ENCODE measurements at places on chromosomes 4 and X.

DNA sequence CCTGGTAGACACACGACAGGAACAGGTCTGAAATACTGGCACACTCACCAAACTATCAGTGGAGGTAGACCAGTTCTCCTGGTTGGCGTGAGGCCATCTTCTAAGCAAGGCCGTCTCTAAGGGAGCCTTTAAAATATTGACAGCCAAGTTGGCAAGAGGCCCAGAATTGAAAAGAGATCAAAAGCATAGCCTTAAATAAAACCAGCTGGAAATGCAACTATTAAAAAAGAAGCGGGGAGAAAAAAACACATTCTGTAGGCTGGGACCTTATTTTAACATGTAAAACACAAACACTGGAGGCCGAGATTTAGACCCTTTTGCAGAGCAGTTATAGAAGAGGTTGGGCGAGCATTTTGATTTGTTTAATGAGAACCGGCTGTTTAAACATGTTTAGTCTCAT lies 233.0 kb upstream of the CLNK start:
- DNase-seq, result no peak

- no peak for DNase-seq
Observed at GRCh38 chr4:181752516-181752915, 490.7 kb upstream of the TENM3 start.

- no peak for DNase-seq
Observed at GRCh38 chrX:9164533-9165426, 130.9 kb upstream of the FAM9B start.

GRCh38 chr4:16777726-16778125 lies 120.7 kb downstream of the LDB2 start:
- DNase-seq, result no peak

DNA sequence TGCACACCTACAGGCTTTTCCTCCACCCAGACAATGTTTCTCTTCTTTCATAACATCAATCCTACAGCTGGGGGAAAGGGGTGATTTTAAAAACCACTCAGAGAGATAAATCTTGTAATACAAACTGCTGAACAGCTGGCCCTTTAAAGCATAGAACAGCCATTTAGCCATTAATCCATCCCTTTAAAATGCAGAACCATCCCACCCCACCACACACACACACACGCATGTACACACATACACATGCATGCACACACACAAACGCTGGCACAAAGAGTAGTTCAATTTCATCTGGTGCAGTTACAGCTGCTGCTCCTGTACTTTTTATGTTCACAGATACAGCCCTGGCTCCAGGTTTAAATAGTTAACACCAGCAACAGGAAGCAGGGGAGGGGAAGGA lies 426.1 kb downstream of the MID1IP1 start:
- DNase-seq, result no peak

- DNase-seq, result no peak
Observed at GRCh38 chr4:38237139-38237538, 276.9 kb downstream of the PTTG2 start.

GRCh38 chr4:80340036-80340435 lies 4.5 kb downstream of the CFAP299 start:
- no peak for DNase-seq

DNA sequence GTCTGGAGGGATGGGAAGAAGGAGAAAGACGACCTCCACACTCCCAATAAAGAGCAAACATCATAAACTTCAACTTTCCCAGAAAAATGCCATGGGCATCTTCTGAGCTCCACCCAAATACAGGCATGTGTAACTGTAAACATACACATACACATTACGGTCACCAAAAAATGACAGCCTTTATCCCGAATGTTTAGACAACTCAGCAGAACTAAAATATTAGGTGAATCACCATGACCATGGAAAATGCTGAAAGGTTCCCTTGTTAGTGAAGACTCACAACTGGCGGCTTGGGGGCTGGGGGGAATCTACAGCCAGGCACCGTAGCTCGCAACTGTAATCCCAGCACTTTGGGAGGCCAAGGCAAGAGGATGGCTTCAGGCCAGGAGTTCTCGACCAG lies 33.0 kb downstream of the PRKX start:
- DNase-seq, result no peak

DNA sequence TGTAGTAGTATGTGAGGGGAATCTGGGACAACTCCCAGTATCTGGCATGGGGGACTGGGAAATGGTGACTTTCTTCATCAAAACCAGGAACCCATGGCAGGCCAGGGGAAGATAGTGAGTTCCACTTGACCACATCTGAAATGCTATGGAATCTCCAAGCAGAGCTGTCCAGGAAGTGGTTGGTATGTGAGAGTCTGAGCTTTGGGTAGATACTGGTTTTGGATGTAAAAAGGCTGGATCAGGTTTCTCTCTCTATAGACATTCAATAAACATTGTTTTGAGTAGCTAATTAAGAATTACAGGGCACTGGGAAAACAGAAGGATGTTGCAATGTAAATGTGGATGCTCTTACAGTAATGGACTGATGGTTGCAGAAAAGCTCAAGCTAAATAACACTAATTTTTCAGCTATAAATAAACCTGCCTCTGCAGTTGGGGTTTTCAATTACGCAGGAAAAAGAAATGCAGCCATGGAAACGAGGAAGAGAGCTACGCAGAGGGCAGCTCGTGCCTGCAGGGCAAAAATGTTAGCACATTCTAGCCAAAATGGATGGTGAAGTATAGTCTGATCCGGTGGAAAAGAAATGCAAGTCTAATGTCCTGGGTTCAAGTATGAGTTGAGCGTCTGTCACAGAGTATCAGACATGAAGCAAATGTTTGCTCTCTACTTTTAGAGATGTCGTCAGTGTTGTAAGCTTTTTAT lies 13.4 kb upstream of the CHRNA9 start:
- DNase-seq, result no peak

GRCh38 chr4:2076908-2077536 lies 17.9 kb downstream of the NAT8L start:
- peak; percentile 79 for DNase-seq

GRCh38 chrX:41909068-41909467 lies 14.3 kb downstream of the CASK start:
- DNase-seq, result no peak

- no peak for DNase-seq
Observed at GRCh38 chr4:1837069-1837468, 18.9 kb downstream of the LETM1 start.

GRCh38 chrX:8341814-8342590 lies 122.6 kb upstream of the VCX3B start:
- DNase-seq, result no peak

GRCh38 chr4:131488772-131489171 lies 1660.3 kb upstream of the PCDH10 start:
- no peak for DNase-seq

GRCh38 chrX:53440621-53441517 lies 6.7 kb upstream of the HSD17B10 start:
- peak; percentile 92 for DNase-seq

DNA sequence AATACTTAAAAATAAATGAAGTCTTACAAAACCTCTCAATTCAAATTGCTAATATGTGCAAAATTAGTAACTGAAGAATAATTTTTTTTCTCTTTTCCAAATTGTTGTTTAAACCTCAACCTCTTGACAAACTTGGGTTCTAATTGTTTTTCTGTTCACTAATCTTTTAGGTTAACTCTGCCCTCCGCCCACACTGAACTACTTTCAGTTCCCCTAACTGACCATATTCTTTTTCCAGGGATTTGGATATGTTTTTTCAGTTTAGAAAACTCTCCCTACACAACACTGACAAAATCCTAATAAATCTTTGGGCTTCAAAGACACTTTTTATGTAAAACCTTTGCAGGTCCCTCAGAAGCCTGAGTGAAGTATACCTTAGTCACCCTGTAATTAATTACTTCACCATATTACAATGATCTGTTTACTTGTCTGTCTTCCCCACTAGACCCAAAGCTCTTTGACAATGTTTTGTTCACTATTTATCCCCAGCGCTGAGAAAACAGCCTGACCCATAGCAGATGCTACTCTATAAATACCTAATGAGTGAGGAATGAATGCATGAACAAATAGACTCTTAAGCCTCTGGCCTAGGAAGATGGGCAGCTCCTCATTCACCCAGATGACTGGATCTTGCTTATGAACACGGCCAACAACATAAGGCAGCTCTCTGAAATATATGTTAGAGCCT lies 134.9 kb downstream of the MAML3 start:
- DNase-seq, result no peak

DNA sequence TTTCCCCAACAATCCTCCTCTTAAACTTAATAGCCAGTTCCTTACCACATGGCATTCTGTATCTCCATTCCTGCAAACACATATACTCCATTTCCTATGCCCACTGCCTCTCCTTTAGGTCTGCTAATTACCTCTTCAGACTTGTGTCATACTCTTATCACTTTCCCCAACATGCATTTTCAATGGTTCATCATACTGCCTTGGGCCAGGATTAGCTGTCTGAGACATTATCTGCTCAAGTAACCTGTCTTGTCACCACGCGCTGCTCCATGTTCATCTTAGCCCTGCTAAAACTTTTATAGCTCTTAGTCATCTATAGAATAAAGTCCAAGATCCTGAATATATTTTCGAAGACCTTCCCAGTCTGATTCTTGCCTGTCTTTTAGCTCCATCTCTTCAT lies 224.1 kb upstream of the GK2 start:
- DNase-seq, result no peak

DNA sequence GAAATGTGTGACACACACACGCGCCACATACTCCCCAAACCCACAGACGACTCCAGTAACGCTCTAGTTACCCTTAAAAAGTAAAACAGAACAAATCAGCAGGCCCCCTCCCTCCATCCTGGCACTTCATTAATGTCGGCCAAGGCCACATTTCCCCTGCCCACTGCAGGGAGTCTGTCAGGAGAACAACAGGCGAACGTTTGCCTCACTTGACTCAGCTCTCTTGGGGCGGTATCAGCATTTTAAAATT lies 671 bp upstream of the FHIP1A start:
- no peak for DNase-seq

- DNase-seq, result no peak
Observed at GRCh38 chrX:97401154-97401553, 517.4 kb downstream of the RPA4 start.

GRCh38 chrX:134885336-134886001 lies 105.3 kb upstream of the SMIM10 start:
- DNase-seq, result no peak

DNA sequence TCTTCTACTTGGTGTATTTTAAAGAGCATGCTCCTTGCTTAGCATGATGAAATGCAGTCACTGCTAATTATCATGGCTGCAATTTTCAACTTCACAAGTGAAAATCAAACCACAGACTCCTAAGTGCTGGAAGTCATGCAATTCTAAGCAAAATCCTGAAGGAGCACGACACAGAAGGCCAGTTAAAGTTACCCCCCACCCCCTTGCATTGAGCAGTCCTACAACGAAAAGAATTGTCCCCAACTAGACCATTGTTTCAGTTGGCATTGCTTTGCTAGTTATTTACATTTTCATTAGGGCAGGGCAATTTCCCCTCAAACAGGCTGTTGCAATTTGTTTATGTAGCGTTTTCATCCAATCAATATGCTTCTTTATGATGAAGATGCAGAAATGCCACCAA lies 321.2 kb downstream of the PCDH7 start:
- DNase-seq, result no peak

GRCh38 chr4:185736882-185737281 lies 75.1 kb downstream of the SORBS2 start:
- DNase-seq, result no peak
